ENCODE measurements at places on chromosomes 3 and 15.

DNA sequence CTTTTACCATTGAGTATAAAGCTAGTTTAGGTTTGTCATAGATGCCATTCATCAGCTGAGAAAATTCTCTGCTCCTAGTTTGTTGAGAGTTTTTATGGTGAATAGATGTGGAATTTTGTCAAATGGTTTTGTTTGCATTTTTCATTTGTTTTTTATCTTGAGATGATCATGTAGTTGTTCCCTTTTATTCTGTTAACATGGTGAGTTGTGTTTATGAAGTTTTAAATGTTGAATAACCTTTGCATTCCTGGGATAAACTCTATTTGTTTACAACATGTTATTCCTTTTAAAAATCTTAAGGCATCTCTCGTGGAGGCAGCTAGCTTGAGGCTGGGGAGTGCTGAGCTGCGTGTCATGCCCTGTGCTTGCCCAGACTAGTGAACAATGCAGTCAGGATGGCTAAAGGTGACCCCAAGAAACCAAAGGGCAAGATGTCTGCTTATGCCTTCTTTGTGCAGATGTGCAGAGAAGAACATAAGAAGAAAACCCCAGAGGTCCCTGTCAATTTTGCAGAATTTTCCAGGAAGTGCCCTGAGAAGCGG is 48.5 kb downstream of the ANAPC13 start:
- DNase-seq: no peak

DNA sequence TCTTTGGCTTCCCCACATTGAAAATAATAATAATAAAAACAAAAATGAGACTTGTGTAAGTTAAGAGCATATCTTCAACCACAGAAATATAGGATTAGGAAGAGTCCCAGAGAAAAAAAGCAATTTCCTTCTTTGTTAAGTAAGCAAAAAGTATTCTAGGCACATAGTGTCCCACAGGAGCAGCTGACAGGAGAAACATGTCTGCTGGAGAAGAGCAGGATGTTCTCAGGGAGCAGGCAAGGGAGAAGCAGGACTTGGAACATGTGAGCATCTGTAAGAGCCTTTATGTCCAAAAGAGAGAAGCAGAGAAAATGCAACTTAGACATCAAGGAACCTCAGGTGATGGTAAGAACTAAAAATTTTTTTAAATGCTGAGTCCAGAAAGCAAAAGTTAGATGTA is 39.0 kb downstream of the TTC23 start:
- DNase-seq: no peak

DNA sequence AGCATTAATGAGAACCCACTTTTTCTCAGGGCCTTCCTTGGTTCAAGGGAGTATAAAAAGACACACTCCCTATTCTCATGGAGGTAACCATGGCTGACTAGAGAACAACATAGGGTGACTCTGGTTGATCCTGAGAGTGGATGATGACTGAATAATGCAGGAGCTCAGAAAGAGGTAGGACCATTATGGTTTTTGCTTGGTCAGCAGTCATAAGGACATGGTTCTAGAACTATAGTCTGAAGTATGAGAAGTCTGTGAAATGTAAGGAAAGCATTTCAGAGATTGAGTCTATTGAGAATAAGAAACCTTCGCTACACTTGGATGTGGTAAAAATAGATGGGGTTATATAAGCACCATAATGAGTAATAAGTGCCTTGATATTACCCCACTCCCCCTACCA is 184.1 kb upstream of the GPR149 start:
- no peak for DNase-seq

GRCh38 chr3:50588759-50589433 is 19.6 kb downstream of the HEMK1 start:
- no peak for DNase-seq

DNA sequence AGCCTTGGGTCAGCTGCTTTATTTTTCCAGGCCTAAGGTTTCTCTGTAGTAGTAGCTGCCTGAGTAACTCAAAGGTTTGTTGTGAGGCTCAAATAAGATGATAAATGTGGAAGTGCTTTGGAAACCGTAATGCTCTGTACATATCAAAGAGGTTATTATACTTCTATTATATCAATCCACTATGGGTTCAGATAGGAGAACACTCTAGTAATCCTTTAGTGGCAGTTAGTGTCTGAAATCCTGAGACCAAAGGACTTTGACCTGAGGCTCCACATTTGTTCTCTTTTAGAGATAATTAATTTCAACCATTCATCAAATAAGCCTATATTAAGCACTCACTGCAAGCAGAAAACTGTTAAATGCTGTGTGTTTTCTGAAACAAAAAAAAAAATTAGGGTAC is 128.6 kb upstream of the BCL6 start:
- DNase-seq: no peak

DNA sequence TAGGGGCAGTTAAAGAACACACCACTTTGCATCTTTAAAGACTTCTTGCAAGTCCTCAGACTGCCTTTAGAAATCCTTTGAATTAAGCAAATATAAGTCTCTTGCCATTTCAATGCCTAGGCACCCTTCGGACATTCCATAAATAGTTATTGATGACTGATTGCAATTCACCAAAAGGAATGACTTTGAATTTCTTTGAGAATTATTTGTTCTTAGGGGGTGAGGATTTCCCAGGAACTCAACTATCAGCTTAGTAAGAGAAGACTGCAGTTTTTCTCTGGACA is 495 bp upstream of the MYEF2 start:
- no peak for DNase-seq

DNA sequence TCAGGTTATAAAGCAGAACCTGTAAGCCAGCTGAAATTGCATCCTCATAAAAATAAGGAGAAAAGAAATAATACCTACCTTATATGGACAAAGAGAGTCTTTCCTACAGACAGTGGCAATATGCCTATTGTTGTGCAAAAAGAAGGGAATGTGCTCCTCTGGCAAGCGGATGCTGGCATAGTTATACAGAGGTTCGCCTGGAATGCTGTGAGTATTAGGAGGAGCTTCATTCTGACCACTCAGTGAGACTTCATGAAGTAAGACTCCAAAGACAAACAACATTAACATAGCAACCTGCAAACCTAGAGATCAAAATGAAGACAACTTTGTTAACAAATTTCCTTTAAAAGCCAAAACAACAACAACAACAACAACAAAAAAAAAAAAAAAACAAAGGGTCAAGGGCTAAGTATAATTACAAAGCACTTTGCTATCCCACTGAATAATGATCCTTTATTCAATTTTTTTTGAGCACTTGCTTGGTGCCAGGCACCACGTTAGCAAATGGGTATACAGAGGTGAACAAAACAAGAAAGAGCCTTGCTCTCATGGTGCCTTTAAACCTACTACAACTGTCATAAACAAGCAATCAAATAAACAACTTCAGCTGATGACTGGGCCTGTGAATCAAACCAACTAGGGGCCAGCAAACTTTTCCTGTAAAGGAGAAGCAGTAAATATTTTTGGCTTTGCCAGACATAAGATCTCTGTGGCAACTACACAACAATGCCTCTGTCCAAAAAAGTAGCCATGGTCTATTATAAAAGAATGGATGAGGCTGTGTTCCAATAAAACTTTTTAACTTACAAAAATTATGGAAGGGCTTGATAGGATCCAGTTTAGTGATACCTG is 3.7 kb downstream of the EOGT start:
- DNase-seq: no peak

- DNase-seq: no peak
These were observed 8.4 kb upstream of the RBSN start for GRCh38 chr3:15107075-15107947.

- DNase-seq: no peak
These were observed 33.4 kb downstream of the SLCO3A1 start for GRCh38 chr15:91886878-91887277.

DNA sequence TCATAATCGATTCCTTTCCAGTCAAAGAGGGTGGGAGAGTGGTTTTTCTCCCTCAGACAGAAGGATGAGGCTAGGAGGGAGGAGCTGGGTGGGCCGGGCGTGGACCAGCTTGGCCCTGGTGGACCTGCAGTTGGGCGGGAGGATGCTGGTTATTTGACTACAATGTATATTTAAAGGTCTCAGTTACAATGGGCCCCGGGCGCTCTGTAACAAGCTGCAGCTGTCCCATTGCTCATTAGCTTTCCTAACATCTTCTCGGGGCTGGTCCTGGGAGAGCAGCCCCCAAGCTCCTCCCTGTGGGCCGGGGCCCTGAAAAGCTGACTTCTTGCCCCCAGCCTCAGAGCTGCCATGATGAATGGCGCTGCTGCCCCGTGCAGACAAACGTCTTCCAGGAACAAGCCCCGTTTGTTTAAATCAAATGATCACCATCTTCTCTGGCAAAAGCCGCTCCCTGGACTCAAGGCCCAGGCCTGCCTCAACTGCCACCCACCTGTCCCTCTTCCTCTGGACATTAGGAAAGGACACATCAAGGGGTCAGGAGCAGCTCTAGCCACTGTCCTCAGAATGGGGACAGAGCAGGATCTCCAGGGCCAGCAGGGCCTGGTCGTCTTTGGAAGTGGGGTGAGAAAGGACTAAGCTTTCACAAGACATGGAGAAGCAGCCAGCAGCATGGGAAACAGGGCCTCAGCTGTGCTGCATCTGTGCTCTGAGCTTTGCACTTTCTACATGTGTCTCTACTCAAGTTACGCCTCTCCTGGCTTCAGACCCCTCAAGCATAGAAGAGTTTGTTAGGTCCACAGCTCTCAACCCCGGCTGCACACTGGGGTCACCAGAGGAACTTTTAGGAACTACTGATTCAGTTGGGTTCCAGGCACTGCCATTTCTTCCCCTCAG is 38.6 kb downstream of the MAGEF1 start:
- DNase-seq: no peak

GRCh38 chr3:188827103-188827502 is 344.7 kb upstream of the TPRG1 start:
- DNase-seq: no peak

- no peak for DNase-seq
These were observed 124.4 kb downstream of the B3GALNT1 start for GRCh38 chr3:160980740-160981139.

GRCh38 chr3:146156666-146157314 is 4.2 kb downstream of the PLOD2 start:
- no peak for DNase-seq

GRCh38 chr3:129530821-129531220 is 2.4 kb downstream of the RHO start:
- DNase-seq: no peak

DNA sequence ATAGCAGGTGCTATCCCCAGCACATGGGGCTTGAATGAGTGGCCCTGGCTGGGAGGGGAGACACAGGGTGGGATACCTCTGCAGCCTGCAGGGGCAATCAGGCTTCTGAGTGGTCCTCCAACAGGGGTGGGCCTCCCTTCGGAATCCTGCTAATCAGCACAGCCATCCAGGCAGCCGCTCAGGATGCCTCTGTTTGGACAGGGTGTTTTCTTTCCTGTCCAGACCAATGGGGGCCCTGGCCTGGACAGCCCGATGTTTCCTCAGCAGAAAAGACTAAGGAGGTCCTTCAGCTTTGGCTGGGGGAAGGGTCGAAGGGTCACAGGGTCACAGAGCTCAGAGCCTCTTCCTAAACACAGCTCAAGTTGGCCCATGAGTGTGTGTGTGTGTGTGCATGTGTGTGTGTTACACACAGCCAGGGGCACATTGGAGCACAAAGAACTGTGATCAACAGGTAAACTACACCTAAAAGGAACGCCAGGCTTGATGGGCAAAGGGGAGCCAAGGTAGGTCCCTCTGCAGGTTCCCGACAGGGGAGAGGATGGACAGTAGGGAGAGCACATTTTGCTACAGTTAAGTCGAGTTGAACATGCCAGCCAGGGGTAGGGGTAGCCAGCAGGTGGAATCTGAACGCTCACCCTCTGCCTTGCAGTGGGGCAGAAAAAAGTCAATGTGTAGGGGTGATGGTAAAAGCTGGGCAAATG is 1.1 kb upstream of the HAPLN3 start:
- DNase-seq: no peak

GRCh38 chr3:77298417-77298816 is 258.5 kb downstream of the ROBO2 start:
- DNase-seq: no peak

- peak; percentile 43 for DNase-seq
These were observed 476 bp downstream of the IP6K2 start for GRCh38 chr3:48716508-48716981.

DNA sequence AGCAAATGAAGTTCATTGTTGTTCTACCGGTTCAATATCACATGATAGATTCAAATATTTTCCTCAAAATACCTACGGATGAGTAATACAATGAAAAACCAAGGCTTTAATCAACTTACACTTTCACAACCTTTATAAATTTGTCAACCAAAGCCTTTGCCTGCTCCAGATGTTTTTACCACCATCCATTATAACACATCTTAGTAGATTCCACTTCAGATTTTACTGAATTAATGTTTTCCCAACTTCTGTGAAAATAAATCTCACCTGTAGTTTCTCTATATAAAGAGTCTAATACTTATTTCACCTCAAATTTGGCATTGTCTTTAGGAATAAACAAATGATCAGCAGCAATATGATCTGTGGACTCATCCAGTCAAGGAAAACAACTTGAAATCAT is 131.1 kb downstream of the ZNF280D start:
- no peak for DNase-seq

DNA sequence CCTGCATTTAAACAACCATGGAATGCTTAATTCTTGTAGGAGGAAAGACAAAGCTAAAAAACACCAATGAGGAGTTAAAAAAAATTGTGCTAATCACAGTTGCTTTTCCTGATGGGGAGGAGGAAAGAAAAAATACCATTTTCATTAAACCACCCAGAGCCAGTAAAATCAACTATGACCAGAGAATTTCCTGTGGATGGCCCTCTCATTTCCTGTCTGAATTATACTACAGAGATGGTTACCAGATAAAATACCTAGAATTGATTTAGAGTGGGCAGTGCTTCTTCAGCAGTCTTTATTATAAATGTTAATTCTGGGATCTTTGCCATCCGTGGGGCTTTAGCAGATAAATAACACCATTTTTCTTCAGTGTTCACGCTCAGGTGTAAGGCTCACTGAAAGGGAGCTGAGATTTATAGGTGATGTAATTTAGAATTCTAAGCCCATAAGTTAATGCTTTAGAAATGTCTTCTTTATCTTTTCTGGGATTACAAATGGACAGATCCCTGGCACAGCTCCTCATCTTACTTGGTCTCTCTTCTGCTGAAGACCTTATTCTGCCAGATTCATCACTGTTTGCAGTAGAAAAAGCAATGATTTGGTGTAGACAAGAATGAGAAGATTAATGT is 37.9 kb downstream of the RETNLB start:
- no peak for DNase-seq

GRCh38 chr15:42107473-42107872 is 13.1 kb upstream of the PLA2G4D start:
- DNase-seq: no peak

DNA sequence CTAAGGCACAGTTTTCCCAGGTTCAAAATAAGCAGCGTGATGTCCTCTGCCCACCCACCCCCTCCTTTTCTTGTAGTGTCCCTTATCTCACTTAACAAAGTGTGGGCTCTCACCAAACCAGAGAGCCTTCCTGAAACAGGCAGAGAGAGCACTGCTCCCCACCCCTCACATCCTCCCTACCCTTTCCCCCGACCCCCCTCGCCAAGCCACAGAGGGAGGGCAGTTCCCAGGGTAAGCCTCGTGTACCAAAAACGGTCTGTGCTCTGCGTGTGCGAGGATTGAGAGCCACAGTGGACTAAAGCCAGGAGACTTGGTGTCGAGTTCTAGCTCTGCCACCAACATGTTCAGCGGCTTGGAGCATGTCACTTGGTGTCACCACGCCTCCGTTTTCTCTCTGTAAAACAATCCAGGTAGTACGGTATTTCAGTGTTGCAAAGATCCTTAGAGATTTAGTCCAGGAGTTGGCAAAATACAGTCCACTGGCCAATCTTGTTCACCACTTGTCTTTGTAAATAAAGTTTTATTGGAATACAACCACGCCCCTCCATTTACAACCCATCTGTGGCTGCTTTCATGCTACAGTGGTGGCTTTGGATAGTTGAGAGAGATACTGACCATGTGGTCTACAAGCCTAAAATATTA is 249.9 kb downstream of the OPA1 start:
- DNase-seq: no peak

Data from CD4-positive, alpha-beta T cell treated with Interleukin-12 subunit alpha and Interleukin-12 subunit beta, for 1 hour (primary cell).